Astrocyte of the cerebellum (primary cell): ENCODE measurements at places on chromosomes 4 and X.

DNA sequence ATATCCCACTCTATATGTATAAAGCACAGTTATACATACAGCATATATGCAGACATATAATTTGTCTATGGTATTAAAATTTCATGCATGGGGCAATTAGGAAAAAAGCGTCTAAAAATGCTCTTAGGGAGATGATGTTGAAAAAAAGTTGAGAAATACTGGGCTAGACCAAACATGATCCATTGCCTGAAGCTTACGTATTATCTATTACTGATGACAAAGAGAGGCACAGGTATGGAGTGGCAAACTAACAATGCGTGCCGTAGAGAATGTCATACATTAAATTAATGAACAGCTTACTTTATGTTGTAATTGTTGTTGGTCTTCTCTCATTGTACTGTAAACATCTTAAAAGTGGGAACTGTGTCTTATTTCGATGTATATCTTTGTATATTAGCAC, 13.9 kb downstream of the RHOH start:
- DNase-seq, result no peak

DNA sequence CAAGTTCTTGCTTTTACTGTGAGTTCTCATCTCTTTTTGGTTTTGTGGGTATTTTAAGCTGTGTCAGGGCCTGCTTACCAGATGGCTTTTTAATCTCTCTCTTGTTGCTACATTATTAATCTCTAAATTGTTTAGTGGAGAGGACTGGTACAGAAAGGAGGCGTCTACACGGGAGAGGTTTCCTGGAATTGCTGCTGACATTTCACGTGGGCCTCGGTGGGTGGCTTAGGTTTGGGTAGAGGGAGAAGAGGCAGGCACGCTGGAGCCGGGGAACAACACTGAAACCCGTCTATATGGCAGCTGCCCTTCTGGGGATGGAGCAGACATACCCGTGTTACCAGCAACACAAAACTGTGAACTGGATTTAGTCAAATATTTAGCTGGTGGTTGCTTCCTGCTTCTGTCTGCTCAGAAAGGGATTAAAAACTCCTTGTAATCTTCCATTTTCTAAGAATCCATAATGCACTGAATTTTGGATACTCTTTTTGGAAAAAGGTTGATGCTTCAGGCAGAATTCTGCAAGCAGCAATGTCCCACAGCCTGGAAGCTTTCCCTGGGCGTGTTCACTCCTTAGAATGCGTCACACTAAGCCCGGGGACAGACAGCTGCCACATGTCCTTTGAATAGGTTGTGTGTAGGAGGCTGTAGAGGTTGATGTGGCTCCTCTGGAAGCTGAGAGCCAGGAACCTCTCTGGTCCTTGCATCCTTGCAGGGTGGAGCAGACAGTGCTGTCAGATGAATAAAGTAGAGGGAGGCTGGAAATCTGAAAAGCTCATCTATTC, 199.8 kb upstream of the GATB start:
- DNase-seq, result no peak

- DNase-seq, result no peak
Observed at GRCh38 chr4:139978692-139979091, 175.3 kb downstream of the MAML3 start.

- DNase-seq, result no peak
Observed at GRCh38 chr4:13627178-13627605, 333 bp downstream of the BOD1L1 start.

DNA sequence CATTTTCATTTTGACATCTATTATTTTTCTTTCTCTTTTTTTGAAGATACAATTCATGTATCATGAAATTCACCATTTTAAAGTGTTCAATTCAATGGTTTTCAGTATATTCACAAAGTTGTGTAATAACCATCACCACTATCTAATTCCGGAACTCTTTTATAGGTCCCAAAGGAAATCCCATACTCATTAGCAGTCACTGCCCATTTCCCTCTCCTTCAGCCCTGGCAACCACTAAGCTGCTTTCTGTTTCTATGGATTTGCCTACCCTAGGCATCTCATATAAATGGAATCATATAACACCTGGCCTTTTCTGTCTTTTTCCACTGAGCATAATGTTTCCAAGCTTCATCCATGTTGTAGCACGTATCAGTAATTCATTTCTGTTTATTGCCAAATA, 3.2 kb upstream of the FGF2 start:
- DNase-seq, result no peak

- DNase-seq, result no peak
Observed at GRCh38 chrX:13721371-13721770, 13.0 kb downstream of the TRAPPC2 start.

DNA sequence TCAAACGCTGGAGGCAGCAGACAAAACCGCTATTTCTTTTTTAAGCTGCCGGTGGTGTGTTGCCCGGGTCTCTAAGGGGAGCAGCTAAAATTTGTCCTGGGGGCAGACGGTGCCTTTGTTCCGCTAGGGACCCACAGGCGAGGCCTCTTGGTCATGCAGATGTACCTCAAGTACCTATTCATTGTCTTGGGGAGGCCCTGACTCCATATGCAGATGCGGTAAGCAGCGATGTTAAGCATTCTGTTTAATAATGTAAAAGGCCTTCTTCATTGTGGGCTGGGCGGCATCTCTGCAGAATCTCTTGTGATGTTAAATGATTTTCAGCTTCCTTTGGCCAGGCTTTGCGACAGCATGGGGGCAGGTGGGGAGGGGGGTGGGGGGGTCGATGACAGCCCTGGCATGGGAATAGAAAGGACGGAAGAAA, 98.9 kb upstream of the PJA1 start:
- no peak for DNase-seq

DNA sequence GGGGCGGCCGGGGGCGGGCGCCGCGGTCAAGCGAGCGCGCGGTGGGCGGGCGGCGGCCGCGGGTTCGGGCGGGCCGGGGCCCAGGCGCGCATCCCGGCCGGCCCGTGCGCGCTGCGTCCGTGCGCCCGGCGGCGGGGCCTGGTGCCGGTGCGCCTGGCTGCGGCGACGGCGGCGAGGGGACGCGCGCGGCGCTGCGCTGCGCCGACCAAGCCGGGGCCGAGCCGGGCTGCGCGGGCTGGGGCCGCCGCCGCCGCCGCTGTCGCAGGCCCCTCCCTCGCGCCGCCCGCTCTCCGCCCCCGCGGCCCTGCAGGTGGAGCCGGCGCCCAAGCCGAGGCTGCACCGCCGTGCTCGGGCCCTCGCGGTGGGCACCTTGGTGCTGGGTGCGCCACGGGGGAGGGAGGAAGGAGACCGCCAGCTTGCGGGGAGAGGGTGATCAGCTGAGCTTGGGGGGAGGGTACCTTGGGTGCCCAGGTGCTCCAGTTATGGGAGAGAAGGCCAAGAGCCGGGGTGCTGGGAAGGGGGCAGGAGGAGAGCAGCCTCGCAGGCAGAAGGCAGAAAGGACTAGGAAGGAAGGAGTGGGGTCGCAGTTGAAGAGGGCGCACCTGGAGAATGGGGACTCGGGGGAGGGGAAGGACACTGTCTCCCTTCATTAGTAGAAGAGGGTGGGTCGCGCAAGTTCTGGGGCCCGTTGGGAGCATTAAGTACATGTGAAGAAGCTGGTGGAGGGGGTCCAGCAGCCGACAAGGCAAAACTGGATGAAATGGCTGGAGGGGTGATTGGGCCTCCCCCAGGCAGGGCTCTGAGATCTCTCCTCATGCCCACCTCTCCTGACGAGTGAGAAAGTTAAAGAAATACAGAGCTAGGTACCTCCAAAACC, at the start of gene PPP2R2C:
Gene PPP2R2C (minus strand): TSS at position 228 of the 877 bp plus-strand sequence. CDS start 385 bp downstream, outside the sequence.
- no peak for DNase-seq

DNA sequence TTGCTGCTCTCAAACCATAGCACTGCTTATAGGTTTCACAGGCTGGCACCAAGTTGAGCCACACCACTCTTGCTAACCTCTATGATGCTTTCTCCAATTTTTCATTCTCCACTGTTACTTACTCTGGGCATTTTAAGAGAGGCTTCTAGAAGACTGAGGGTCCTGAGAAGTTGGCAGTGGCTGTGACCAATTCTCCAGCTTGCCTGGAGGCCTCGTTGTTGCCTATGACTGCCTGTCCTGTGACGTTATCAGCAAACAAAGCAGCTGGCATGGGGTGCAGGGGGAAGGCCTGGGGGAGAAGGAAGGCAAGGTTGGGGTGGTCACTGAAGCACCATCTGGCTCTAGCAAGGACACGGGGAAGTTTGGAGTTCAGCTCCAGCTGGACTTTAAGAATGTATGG, 30.4 kb upstream of the PDLIM3 start:
- no peak for DNase-seq

GRCh38 chrX:72048510-72049455, 82.9 kb downstream of the RTL5 start:
- DNase-seq, result no peak

GRCh38 chr4:5972571-5972970, 45.7 kb downstream of the C4orf50 start:
- no peak for DNase-seq

- no peak for DNase-seq
Observed at GRCh38 chr4:79174490-79175252, 151.2 kb downstream of the NAA11 start.

- DNase-seq, result no peak
Observed at GRCh38 chr4:25956260-25956659, 42.2 kb downstream of the SMIM20 start.

GRCh38 chr4:155559915-155560314, 106.7 kb upstream of the GUCY1A1 start:
- no peak for DNase-seq

DNA sequence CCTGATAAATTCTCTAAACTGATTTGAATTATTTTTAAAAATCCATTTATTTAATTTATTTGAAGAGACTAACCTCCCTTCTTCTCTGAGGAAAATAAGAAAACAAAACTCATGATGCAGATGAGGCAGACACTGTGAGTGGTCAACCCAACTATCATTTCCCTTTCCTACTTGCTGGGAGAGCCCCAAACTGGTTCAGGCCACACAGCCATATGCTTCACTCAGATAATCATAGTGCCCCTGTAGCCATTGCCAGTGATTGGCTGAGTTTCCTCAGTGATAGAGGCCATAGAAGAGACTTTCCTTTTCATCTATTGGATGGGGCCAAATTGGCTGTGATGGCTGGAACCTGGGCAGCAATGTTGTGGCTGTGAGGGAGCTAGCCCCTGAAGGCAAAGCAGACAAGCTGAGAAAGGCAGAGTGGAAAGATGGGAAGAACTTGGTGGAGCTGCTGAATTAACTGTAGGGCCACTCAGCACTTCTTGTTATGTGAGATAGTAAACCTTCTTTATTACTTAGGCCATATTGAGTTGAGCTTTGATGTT, 49.8 kb downstream of the RAB33B start:
- DNase-seq, result no peak

DNA sequence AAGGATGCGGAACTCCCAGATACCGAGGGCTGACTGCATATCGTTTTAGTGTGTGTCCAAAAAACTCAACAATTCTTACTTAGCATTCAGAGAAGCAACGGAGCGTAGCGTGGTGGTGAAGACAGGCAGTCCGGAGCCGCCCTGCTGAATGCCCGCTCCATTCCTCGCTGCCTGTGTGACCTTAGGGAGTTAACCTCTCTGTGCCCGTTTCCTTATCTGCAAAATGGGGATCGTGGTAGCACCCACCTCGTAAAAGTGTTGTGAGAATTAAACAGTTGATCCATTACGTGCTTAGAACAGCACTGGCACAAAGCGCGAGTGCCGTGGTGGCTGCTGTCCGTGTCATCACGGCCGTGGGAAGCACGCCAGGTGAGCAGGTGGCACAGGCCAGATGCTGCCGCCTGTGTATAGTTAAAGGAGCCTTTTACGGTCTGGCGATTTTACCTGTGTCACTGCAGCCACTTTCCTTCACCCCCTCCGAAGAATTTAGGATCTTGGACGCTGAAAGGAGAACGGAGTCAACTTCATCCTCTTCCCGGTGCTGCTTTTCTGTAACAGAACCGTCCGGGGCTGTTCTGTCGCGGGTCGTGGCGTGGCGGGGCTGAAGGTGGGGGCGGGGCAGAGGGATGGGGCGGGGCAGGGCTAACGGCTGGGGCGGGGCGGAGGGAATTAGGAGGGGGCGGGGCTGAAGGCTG, 885 bp downstream of the CCDC110 start:
- no peak for DNase-seq

DNA sequence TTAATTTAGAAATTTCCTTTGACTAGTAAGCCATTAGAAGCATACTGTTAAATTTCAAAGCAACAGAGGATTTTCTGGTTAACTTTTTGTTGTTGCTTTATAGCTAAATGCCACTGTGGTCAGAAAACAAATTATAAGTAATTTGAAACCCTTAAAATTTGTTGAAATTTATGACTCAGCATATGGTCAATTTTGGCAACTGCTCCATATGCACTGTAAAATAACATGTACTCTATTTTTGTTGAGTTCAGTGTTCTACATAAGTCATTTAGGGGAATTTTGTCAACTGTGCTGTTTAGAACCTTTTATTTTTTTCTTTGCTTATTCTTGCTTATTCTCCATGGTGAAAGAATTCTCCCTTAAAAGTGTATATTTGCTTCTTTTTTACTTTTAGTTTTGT, 28.6 kb downstream of the SCLT1 start:
- peak; percentile 83 for DNase-seq

DNA sequence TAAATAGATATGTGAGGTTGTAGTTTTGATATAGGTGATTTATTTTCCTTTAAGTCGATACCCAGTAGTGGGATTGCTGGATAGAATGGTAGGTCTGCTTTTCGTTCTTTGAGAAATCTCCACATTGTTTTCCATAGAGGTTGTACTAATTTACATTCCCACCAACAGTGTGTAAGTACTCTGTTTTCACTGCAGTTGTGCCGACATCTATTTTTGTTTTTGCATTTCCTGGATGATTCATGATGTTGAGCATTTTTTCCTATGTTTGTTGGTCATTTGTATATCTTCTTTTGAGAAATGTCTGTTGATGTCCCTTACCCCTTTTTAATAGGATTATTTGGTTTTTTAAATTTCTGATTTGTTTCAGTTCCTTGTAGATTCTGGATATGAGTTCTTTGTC, 120.7 kb downstream of the NAA11 start:
- no peak for DNase-seq

GRCh38 chr4:1907848-1908525, 36.8 kb downstream of the NSD2 start:
- no peak for DNase-seq

- no peak for DNase-seq
Observed at GRCh38 chrX:70134116-70134477, 850 bp downstream of the IGBP1 start.

- no peak for DNase-seq
Observed at GRCh38 chrX:17656035-17656418, 81.3 kb upstream of the SCML1 start.

GRCh38 chr4:166625018-166625637, 609.2 kb downstream of the SPOCK3 start:
- DNase-seq, result no peak

DNA sequence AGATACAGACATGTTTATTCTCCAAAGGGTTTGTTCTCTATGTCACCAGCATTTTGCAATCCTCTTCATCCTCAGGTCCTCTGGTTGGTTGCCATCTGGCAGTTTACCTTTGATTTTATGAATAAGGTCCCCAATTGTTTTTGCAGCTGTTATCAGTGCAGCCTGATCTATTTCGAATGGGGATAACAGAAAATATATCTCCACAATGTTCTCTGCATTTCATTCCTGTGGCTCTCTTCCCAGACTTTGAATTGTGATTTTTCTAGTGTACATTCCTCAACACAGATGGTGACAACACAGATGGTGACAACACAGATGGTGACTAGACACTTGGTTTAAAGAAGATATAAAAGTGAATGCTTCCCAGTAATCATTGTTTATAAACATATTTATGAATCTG, 74.1 kb downstream of the FBXO8 start:
- DNase-seq, result no peak

- no peak for DNase-seq
Observed at GRCh38 chr4:184895012-184895695, 69.4 kb upstream of the ACSL1 start.
